ENCODE measurements at places on chromosomes 6 and 20.

GRCh38 chr6:166465003-166465399 lies 82.3 kb upstream of the MPC1 start:
- DNase-seq: no peak

- no peak for DNase-seq
Observed at GRCh38 chr6:14530385-14530784, 412.8 kb downstream of the CD83 start.

DNA sequence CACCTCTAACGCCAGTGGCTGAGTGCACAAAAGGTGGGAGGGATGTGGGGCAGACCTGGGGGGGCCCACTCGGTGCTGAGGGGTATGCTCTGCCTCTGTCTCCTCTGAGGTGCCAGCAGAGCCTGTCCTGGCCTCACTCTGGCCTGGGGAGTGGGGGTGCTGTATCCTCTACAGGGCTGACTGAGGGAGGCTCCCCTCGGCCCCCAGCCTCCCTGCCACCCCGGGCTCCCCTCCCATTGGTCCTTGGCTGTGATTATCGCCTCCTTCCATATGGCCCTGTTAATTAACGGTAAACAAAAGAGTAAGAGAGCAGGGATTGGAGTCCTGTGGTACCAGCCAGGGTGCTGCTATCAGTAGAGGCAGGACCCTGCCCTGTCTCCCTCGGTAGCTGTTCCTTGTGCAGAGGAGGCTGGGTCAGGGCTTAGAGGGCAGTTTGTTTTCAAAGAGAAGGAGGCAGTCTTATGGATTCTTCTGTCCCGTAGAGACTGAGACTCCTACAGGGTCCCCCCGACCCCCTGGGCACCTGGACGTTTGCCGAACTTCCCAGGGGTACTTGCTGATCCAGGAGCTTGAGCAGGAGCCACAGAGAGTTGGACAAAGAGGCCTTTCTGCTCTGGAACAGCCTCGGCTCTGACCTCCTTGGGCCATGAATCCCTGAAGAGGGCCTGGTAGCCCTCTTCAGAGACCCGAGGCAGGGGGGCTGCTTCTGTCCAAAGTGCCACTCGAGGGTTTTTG lies 1.8 kb downstream of the MYT1 start:
- no peak for DNase-seq

GRCh38 chr6:132887204-132887603 lies 72.8 kb downstream of the RPS12 start:
- DNase-seq: no peak

DNA sequence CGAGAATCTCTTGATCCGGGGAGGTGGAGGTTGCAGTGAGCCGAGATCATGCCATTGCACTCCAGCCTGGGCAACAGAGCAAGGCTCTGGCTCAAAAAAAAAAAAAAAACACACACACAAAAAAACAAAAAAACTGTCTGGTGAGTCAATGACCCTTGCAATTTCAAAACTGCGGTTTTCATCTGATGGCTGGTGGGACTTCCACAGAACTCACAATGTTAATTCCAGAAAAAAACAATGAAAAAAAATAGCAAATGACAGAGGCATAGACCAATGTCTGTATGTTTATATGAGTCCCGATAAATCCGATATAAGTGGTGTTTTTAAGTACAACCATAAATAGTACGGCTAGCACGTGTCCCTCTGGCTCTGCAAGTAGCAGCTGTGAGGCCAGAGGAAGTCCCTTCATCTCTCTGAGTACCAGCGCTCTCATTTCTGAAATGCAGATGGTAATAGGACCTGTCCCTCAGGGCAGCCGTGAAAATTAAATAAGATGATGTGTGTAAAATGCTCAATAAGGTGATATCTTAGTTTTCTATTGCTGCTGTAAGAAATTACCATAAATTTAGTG lies 21.9 kb upstream of the PTPN1 start:
- DNase-seq: no peak

DNA sequence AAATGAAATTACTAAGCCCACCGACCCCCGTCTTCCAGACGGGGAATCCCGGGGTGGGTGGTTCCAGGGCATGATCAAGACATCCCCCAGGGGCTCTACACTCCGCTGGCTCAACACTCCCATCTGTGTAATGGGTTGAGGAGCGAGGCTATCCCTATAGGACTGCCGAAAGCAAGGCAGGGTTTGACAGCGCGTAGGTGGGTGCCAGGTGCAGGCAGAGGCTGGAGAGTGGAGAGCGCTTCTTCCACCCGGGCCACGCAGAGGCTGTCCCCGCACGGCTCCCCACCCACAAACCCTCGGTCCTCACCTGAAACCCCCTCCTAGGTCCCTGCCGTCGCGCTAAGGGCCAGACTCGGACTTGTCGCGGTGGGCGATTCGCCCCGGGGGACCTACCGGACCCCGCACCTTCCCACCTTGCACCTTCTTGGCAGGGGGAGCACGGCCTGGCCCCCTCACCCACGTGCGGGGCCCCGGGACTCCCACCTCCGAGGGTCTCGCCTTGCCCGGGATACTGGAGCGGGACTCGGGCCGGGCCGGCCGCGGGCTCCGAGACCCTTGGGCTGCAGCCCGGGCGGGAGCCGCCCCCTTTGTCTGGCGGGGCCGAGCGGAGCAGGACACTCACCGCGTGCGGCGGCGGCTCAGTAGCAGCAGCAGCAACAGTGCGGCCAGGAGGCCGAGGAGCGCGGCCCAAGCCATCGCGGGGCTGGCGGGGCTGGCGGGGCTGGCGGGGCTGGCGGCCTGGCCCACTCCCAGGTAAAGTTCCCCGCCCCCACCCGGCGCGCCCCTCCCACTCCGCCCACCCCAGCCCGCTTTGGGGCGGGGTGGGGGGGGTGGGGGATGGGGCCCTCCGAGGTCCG lies at the start of gene PTGIS:
Gene PTGIS, minus strand, starts transcription at position 717 of the 857 bp plus-strand sequence. Its CDS starts 21 bp downstream, at position 696.
- no peak for DNase-seq

GRCh38 chr20:6605055-6605935 lies 162.2 kb upstream of the BMP2 start:
- no peak for DNase-seq

DNA sequence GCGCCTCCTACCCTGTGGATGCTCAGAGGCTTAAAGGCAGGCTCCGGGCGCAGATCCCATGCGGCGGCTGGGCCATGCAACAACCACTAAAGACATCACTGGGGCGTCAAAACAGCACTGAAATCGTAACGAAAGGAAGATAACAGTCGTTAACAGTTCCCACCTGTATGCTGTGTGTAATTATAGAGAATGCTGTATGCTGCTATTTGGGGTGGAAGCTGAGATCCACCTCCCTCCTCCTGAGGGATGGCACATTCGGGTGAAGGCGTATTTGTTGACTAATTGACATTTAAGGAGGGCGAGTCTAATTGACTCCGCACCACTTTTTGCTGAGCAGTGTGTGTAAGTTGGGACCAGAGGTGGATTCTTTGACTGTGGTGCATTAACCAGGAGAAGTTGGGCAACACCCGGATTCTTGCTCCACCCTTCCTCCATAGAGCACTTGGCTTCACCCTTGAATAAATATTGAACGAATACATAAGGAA lies 687 bp downstream of the SLC35A1 start:
- DNase-seq: peak; percentile 61

DNA sequence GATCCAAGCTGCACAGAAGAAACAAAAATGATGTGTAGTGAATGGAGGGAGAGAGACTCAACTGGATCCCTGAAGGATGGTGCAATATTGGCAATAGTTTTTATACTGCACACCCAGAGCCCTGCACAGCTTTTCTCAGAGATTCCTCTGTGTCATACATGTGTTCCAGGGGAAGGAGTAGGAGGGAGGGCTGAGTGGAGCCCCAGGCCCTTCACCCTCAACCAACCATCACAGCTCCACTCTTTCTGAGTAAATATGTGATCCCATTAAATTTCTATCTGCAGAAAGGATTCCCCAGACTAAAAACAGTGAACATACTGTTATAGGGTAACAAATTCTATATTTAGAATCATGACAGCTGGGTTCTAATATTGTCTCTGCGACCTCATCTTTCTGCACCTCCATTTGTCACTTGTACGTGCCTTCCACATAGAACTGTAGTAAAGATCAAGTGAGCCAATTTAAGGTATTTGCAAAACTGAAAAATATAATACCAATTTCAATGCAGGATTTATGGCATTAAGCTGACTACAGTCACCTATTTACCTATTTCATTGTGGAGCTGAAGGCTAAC lies 421.4 kb upstream of the NRSN1 start:
- DNase-seq: no peak

DNA sequence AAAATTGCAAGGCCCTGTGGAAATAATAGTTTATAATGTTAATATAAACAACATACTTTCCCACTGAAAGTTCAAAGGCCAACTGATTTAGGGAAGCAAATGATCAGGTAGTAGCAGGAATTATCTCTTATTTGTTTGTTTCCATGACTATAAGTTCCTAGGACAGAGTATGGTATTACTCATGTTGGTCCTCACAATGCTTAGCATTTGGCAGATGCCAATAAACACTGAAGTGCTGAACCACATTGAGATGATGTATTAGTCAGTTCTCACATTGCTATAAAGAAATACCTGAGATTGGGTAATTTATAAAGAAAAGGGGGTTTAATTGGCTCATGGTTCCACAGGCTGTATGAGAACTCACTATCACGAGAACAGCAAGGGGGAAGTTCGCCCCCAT lies 129.6 kb upstream of the NUP153 start:
- DNase-seq: no peak

DNA sequence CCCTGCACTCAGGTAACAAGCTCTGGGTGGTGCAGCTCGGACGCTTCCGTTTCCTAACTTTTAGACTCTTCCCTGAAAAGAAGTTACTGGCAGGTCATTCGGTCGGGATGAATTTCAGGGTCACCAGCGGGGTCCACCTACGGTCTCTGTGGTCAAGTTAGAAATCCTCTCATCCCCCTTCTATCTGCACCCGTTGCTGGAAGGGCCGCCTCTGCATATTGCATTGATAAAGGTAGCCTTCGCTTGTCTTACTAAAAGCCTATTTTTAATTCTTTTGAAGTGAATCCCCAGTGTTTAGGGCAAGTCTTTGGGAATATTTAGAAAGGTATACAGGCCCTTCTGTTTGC lies 47.3 kb downstream of the LRRN4 start:
- DNase-seq: no peak

DNA sequence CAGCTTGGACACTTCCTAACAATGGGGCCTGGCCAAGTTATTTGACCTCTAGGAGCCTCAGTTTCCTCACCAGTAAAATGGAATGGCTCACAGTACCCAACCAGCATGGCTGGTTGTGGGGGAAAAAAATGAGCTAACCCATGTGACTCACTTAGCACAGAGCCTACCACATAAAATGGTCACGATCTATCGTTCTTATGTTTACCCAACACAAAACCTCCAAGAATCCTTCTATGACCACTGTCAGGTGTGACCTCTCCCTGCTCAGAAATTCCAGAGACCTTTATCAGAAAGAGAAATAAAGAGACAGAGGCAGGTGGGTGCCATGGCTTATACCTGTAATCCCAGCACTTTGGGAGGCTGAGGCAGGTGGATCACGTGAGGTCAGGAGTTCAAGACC lies 39.4 kb downstream of the BPIFB1 start:
- no peak for DNase-seq

DNA sequence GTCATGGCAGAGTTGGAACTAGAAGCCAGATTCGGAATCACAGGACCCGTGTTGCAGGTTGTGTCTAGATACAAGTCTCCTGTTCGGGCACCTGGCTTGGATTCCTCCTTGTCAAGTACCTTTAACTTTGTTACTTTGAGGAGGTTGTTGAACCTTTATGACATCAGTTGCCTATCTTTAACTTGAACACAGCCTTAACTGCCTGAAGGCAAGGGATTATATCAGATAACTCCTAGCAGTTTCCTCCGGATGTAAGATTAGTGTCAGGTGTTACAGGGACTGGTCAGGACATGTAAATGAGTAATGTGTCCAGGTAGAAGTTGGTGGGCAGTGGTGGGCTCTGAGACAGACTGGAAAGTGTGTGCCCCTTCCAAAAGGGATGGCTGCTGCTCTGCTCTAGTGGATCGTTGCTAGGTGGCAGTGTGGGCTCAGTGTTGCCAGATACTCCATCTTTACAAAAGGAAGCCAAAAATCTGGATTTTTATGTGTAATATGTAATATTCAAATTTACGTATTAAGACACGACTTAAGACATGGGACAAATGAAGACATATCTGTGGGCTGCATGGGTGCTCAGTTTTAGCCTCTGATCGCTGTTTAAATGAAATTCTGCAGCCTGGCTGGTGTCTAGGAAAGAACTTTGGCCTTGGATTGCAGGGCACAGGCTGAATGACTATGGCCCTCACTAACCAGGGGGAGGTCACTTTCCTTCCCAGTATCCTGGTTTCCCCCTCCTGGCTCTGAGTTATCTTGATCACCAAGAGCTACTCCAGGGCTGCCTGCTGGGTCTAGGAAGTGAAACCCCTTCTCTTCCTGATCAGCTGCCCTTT lies 27.1 kb downstream of the CHMP4B start:
- DNase-seq: no peak

GRCh38 chr6:114287461-114287860 lies 55.4 kb downstream of the HS3ST5 start:
- no peak for DNase-seq

GRCh38 chr20:42493001-42493400 lies 696.7 kb downstream of the PTPRT start:
- DNase-seq: no peak

- no peak for DNase-seq
Observed at GRCh38 chr20:62698231-62698630, 10.4 kb upstream of the NTSR1 start.

Data from RPMI8226 (cell line).